Mucosa of gallbladder (tissue), 1 donor: ENCODE measurements at places on chromosomes 3 and 15. TPM values are rescaled to one million over a fixed set of nuclear protein-coding genes. Genes with fewer than 3 reads are reported as not detected.

- DNase-seq: no peak
Measured at GRCh38 chr3:136270179-136270578, 20.0 kb downstream of the PCCB start.

DNA sequence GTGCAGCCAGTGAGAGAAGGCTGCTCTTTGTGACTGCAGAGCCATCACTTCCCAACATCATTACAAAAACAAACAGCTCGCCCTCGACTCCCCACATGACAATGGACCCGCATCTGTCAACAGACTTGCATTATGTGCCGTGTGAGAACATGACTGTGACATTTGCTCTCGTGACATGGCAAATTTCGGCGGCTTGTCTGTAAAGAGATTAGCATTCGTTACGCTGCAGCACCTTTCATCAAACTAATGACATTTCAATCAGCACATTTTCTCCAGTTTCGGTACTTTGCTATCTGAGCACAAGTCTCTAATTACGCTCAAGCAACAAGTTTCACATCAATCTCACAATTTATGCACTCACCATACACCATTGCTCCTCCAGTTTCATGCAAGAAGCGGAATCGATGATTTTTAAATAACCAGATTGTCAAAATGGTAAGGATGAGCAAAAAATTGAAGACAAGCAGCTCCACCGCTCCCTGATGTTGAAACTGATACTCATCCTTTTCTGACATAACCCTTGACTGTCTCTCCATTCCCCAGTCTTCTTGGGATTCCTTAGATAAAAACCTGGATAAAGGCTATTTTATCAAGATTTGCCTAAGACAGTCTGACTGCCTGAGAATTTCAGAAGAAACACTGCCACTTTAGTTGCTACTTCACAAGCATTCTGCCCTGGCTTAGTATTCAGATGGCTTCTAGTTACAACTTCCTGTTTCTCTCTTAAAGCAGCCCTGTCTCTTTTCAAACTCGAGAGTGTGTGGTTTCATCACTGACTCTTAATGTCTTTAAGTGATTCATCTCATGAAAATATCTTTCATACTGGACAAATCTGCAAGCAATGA lies at the start of gene SLC9A9:
SLC9A9 (minus strand) TSS at position 682 of the 845 bp plus-strand sequence; CDS start at position 536, 146 bp downstream.
- no peak for DNase-seq

GRCh38 chr15:26352406-26352805 lies 420.5 kb downstream of the GABRB3 start:
- no peak for DNase-seq

GRCh38 chr3:148840451-148840850 lies 12.8 kb downstream of the CPB1 start:
- no peak for DNase-seq

GRCh38 chr3:192607798-192608197 lies 119.5 kb downstream of the FGF12 start:
- no peak for DNase-seq

- DNase-seq: no peak
Measured at GRCh38 chr15:39350785-39351184, 230.1 kb upstream of the THBS1 start.

GRCh38 chr3:170692720-170693119 lies 106.8 kb upstream of the SLC7A14 start:
- DNase-seq: no peak

DNA sequence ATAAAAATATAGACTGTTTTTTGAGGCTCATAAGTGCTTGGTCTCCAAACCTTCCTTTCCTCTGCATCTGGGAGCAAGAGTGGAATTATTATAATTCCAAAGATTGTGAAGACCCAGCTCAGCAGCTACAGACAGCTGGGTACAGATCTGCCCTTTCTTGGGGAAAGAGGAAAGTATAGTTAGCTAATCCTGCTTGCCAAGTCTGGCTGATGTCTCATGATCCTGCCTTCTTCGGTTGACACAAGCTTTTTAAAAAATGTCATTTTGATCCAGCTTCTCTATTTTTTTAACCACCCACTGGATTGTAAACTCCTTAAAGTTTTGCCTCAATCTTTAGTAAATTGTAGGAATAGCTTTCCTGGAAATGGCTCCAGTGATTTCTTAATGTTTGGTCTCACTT lies 181.1 kb downstream of the LRTM1 start:
- no peak for DNase-seq

GRCh38 chr15:70319466-70319865 lies 221.7 kb upstream of the TLE3 start:
- no peak for DNase-seq

GRCh38 chr3:142027735-142028134 lies 121.6 kb downstream of the TFDP2 start:
- DNase-seq: no peak

GRCh38 chr3:48680811-48681540 lies 4.7 kb downstream of the NCKIPSD start:
- DNase-seq: no peak

DNA sequence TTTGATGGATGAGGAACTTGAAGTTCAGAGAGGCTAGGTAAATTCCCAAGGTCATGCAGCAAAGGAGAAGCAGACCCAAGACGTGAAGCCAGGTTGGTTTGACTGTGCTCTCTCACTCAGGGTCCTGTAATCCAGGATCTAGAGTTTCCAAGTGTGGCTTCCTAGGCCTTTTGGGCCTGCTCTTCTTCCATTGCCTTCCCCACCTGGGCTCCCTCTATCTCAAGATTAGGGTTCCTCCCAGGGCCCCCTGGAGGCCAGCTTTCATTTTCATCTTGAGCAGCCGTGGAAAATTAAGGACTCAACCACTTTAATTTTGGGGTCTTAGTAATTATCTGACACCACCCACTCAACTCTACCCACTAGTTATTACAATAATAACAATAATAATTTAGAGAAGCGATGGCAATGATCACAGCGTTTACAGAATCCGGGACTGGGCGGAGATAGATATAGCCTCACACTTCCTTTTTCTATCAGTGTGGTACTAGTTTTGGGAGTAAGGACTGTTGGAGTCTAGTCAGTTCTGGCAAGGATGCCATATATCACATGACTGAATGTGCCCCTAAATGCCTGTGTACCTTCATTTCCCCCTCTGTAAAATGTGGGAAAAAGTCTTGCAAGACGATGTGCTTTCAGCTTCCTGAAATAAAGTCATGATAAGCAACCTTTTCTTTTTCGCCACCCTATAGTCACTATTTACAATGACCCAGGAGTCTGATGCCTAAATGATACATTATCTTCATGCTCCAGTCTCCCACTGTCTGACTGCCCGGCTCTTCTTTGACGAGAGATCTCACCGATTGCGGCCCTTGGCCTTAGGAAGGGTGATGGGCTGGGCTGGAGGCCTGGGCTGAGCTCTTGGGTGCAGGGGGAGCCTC lies 30.2 kb upstream of the MAGEF1 start:
- DNase-seq: no peak

- no peak for DNase-seq
Measured at GRCh38 chr3:53337167-53337940, 10.0 kb downstream of the DCP1A start.

GRCh38 chr15:47351501-47351900 lies 365.8 kb upstream of the SEMA6D start:
- DNase-seq: no peak

DNA sequence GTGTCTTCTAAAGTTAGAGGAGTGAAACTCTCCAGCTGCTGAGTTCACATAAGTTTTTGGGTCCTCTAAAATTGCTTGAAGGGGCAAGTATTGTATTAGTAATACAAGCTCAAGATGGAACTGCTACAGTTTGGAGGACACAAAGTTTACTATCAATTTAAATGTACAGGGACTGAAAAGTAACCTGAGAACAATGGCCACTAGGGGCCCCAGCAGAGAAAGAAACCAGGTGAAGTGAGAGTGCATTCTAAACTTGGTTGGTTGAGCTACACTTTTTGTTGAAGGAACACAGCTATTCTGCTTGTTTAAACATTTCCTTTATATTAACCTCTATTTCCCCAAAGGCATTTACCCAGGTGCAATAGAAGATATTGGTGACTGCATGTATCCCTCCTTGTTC lies 755.5 kb downstream of the GBE1 start:
- DNase-seq: no peak

- DNase-seq: no peak
Measured at GRCh38 chr3:189605717-189606116, 25.5 kb upstream of the TP63 start.

- DNase-seq: no peak
Measured at GRCh38 chr3:17755836-17756235, 13.4 kb upstream of the TBC1D5 start.

GRCh38 chr3:137259089-137259488 lies 301.3 kb downstream of the IL20RB start:
- no peak for DNase-seq

- no peak for DNase-seq
Measured at GRCh38 chr3:78285032-78285728, 1245.3 kb downstream of the ROBO2 start.

DNA sequence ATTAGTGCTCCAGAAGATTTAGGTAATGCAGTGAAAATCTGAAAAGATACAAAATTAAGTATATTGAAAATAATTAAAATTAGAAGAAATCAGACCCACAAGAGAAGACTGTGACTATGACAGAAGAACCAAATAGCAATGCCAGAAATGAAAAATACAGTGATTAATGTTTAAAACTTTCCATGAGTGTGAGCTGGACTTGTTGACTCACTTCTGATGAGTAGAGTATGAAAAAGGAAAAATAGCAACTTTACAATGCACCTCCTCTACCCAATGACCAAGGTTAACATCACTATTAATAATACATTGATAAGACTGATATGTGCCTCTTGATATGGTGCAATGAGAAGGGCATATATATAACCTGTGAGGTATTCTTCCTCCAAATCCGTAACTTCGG lies 39.3 kb upstream of the SLC22A13 start:
- no peak for DNase-seq

The CCDC39 gene
- not detected for total RNA-seq

The HHLA2 gene
- total RNA-seq: 69.1 TPM

The REC114 gene
- not detected for total RNA-seq

The MOBP gene
- 0.14 TPM for total RNA-seq

The EIF2A gene
- total RNA-seq: 63.4 TPM

The CDC25A gene
- total RNA-seq: 0.66 TPM

The KIF15 gene
- 1.7 TPM for total RNA-seq

The COL7A1 gene
- 9.4 TPM for total RNA-seq

The XIRP1 gene
- 0.09 TPM for total RNA-seq

The SIDT1 gene
- total RNA-seq: 16.8 TPM
